ENCODE measurements at places on chromosomes 6 and 20. TPM values are rescaled to one million over a fixed set of nuclear protein-coding genes. Genes with fewer than 3 reads are reported as not detected.

The CST5 gene
- total RNA-seq: not detected

DNA sequence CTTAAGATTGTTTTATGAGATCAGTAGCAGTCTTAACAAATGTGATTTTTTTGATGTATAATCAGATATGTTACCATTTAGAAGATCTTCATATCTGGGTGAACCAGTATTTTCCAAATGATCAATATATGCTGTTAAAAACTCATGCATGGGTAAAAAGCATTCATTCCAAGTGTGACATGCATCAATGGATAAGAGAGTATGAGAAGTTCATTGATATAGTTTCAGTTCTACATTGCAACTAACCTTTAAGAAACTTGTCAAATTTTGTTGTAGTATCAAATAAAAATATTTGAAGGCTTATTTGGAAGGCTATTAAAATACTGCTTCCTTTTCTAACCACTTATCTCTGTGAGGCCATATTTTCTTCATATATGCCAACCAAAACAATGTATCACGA, 117.7 kb downstream of the FIG4 start:
- no peak overlapping the region for H3K27ac ChIP-seq
- no peak for DNase-seq
- no peaks in the 10 kb centered on the region for H3K27me3 ChIP-seq
- H3K36me3 ChIP-seq: no peaks in the 10 kb centered on the region
- H3K4me3 ChIP-seq: no peak overlapping the region

- H3K27me3 ChIP-seq: no peaks in the 10 kb centered on the region
- no peak overlapping the region for H3K4me3 ChIP-seq
Observed at GRCh38 chr6:4781426-4781825, 5.2 kb downstream of the CDYL start.

- no peak overlapping the region for H3K27ac ChIP-seq
- H3K27me3 ChIP-seq: no peaks in the 10 kb centered on the region
- H3K4me3 ChIP-seq: no peak overlapping the region
- no peak for DNase-seq
- H3K36me3 ChIP-seq: no peaks in the 10 kb centered on the region
- H3K4me1 ChIP-seq: peaks cover 9% of the 10 kb centered on the region
Observed at GRCh38 chr20:24665741-24666191, 196.3 kb downstream of the SYNDIG1 start.

DNA sequence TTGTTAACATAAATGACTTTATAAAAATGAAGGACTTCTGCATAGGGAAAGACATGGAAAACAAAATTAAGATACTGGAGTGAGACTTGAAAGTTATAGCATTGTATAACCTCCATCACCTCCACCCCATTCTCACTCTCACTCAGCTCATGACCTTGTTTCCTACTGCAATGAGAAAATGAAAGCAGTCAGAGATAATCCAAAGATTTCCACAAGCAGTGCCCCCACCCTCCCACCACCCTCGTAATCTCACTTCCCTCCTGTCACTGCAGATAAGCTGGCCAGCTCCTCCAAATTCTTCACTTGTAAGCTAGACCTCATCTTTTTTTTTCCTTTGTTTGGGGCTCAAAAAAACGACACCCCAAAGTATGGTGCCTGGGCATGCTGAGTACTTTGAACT, 52.9 kb upstream of the PROKR2 start:
- no peaks in the 10 kb centered on the region for H3K36me3 ChIP-seq
- no peaks in the 10 kb centered on the region for H3K4me1 ChIP-seq
- H3K27me3 ChIP-seq: no peaks in the 10 kb centered on the region
- H3K4me3 ChIP-seq: no peak overlapping the region

The FNDC11 gene
- total RNA-seq: 1.0 TPM

GRCh38 chr6:36730424-36731380, 33.1 kb downstream of the RAB44 start:
- DNase-seq: no peak

The BPI gene
- not detected for total RNA-seq
